ENCODE measurements at places on chromosomes 3 and 15.

DNA sequence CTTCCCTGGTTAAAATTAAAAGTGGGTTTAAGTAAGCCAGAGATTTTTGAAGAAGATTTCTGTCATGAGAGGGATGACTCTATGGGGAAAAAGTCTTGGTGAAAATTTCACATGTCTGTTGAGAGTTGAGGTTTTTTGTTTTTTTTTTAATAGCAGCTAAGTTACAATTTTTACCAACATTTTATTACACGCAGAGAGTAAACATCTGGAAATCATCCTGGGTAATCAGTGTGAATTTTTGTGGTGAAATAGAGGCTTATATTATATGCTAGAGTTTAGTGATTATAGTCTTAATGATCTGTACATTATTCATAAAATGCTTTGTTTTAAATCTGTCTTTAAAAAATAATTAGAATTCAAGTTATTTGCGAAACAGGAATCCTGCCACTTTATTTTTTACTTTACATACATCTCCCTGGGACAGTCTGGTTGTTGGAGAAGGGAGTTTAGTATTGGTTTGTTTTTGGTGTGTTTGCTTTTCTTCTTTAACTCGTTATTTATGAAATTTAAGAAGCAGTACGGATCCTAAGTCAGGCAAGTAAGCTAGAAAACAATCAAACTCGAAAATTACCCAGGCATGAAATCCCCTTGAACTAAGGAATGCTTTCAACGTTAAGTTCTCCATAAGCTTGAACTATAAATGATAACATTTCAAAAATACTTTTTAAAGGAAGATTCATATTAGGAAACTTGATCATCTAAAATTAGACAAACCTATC lies 143.4 kb upstream of the TSC22D2 start:
- DNase-seq, result no peak

DNA sequence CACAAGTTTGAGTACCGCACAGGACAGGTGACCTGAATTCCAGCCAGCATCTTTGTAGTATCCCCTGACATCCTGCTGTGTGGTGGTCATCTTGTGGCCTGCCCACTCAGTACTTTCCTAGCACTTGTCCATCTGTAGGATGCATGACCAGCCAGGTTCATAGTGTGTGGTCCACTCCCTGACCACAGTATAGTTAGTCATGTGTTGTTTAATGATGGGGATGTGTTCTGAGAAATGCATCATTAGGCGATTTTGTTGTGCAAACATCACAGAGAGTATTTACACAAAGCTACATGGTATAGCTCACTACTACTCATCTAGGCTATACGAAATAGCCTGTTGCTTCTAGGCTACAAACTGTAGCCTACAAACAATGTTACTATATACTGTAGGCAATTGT lies 16.9 kb upstream of the RBPMS2 start:
- DNase-seq, result no peak

DNA sequence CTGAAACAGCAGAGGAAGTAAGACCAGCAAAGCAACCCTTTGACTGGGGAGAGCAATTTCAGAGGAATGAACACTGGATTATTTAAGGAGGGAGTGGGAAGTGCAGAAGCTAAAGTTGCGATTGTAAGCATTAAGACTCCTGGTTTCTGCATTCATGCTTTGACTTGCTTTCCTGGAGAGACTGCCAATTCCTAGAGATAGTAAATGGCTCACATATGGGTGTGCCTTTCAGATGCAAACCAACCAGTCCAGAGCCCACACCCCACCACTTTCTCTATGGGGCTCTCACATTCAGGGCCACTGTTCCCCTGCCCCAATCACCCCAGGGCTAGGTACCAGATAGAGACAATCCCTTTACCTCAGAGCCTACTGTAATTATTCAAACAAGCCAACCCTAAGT lies 200.9 kb upstream of the EIF1B start:
- DNase-seq, result no peak

- no peak for DNase-seq
Observed at GRCh38 chr3:65575376-65575840, 463.3 kb downstream of the MAGI1 start.

DNA sequence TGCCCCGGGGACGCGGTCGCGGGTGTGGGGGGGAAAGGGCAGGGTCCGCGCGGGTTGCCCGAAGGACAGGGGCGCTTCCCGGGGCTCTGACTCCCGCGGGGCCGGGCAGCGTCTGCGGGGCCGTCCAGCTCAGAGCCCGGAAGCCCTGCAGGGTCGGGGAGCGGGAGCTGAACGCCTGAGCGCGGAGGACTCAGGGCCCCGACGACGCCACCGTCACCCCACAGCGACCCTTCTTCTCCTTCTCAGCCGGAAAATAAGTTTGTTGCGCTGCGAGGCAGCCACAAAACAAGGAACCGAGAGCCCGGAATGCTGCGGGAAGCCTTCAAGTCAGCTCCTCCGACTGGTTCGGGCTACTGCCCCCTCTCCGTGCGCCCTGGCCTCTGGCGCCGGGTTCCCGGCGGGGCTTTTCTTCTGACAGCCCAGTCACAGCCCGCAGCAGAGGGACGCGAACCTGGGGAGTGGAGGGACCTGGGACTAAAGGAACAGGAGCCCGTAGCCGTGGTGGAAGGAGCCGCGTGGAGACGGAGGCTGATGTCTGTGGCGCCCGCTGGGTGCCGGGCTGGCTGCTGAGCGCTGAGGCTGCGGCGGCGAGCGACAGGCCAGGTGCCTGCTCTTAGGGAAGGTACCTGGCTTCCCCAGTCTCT lies 484 bp downstream of the CNTN4 start:
- no peak for DNase-seq

DNA sequence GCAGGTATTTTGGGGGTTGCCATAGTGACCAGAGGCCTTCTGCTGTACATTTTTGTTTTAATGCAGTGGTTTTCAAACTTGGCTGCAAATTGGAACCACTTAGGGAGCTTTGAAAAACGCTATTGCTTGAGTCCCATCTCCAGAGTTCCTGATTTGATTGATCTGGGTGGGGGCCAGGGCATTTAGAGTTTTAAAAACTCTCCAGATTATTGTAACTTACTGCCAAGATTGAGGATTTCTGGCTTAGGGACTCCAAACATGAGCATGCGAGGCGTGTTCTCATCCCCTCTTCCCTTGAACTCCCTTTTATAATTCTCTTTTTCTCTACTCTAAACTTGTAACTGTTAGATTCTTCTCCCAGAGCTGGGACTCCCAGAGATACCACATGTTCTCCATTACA lies 340.8 kb upstream of the SUCLG2 start:
- no peak for DNase-seq

- no peak for DNase-seq
Observed at GRCh38 chr3:37935756-37936666, 54.6 kb upstream of the VILL start.

DNA sequence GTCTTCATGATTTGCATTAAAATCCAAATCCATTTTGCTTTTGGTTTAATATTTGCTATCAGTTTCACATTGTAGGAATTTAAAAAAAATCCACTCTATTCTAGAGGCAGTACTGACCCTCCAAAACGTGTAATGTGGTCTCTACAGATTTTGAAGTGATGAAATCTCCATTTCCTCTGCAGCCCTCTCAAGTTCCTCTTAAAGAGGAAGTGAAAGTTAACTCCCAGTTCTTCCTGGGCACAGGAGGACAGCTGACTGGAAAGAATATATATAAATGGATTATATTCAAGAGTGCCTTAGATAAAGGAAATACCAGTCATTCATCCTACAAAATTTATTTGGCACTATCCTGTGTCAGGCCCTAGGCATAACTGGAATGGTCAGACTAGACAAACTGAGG lies 83.5 kb upstream of the PLCL2 start:
- no peak for DNase-seq

DNA sequence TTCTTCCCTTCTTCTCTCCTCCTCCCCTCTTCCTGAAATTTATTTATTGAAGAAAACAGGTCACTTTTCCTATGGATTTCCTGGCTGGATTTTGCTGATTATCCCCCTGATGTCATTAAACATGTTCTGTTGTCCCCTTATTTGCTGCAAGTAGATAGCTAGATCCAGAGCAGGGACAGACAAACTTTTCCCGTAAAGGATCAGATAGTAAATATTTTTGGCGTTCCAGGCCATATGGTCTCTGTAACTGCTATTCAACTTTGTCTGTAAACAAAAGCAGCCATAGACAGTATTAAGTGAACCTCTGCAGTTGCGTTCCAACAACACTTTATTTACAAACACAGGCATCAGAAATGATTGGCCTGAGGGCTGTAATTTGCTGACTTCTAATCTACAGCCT lies 241.3 kb downstream of the NEK10 start:
- no peak for DNase-seq

- DNase-seq, result no peak
Observed at GRCh38 chr3:112602217-112602838, 38.6 kb downstream of the CCDC80 start.

All from SHP77 (cell line).